ENCODE measurements at places on chromosomes 3 and 15. TPM values are rescaled to one million over a fixed set of nuclear protein-coding genes. Genes with fewer than 3 reads are reported as not detected.

The C3orf85 gene
- not detected for total RNA-seq

The EPHA6 gene
- total RNA-seq = 0.30 TPM

The ATXN7 gene
- total RNA-seq = 42.9 TPM

The PDZRN3 gene
- 57.7 TPM for total RNA-seq

The CTXN2 gene
- total RNA-seq = not detected

The FBLN2 gene
- 188 TPM for total RNA-seq

The CCDC13 gene
- total RNA-seq = 1.7 TPM

The DTX3L gene
- 23.2 TPM for total RNA-seq

The MTHFS gene
- total RNA-seq = 16.9 TPM

The CISH gene
- total RNA-seq = 15.5 TPM

The ZNF80 gene
- not detected for total RNA-seq

The DGKG gene
- total RNA-seq = 2.4 TPM

- DNase-seq = no peak
Measured at GRCh38 chr3:65588884-65589283, 449.8 kb downstream of the MAGI1 start.

- DNase-seq = no peak
Measured at GRCh38 chr3:15636028-15636709, 34.6 kb downstream of the BTD start.

DNA sequence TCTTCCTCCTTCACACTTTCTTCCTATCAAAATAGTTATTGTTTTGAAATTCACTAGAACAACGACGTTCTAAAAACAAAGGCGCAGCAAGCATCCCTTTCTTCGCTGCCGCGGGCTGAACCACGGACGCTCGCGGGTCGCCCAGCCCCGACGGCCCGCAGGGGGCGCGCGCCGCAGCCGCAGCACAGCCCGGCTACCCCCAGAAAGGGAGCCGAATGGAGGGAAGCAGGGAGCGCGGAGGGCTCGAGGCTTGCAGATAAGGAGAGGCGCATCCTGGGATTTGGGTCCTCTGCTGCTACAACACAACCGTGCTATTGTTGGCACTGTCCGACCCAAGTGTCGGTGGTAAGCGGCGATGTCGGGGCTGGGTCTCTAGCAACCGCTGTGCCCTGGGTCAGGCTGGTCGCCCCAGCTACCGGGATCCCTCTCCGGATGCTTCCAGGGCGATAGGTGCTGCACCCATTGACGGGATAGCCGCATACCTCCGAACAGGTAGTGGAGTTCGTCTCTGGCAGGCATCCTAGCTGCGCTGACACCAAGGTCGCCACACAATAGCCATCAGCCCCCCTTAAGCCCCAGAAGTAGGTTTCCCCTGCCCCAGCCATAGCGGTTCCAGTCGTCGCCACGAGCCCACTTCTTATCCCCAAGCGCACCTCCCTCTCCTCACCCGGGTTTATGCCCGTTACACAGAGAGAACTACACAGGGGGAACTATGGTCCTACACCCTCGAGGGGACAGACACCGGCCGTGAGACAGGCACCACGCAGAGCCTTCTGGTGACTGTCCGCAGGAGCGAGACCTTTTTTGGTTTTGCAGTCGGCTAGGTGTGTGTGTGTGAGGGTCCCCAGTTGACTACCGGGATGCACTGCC lies 6.0 kb downstream of the ONECUT1 start:
- DNase-seq = no peak

DNA sequence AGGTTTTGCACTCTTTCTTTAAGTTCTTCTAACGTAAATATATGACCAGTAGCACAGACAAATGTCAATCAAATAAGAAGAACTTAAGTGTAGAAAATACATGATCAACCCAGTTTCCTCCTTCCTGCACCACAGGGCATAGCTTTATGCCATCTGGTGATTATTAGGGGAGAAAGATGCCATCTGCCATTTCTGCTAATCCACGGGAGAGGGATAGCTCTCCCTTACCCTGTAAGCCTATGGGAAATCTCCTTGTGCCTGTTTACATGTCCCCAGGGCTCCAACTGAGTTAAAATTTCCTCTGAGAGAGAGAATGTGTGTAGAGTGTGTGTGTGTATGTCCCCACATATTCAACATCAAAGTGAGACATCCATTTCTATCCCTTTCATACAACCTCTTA lies 135.9 kb downstream of the RSL24D1 start:
- no peak for DNase-seq

DNA sequence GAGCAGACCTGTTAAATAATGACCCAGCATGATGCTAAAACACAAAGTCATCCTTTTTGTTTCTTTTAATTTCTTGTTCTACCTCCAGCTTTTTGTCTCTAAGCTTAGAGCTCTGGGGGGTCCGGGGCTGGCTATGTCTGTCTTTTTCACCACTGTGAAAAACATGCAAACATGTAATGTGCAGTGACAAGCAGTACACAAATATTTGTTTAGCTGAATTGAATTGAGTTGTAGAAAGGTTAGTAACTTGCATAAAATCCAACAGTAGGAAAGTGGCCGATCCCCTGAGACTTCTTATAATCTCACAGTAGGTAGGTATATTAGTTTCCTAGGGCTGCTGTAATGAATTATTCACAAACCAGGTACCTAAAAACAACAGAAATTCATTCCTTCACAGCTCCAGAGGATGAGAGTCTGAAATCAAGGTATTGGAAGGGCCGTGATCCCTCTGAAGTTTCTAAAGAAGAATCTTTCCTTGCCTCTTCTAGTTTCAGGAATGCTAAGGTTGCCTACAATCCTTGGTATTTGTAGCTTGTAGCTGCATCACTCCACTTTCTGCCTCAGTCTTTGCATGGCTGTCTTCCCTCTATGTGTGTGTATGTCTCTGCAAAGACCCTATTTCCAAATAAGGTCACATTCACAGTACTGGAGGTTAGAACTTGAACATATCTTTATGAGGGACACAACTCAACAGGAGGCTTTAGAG lies 32.7 kb downstream of the ARL14 start:
- no peak for DNase-seq

DNA sequence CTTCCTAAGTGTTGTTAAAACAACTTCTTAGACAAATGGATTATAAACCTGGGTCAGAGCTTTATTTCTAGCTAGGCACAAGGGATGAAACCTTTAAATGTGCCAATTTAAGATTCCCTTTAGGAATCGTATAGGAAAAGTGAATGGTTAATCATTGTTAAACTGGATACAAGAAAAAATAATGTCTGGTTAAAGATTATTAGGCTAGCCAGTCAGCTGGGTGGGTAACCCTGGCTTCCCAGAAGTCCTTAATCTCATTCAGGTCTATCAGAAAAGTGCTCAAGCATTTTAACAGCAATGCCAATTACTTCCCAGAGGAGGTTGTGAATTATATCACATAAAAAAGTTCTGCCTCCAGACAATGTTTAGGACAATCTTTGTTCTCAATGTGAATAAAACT lies 37.6 kb downstream of the NANOGP8 start:
- no peak for DNase-seq

DNA sequence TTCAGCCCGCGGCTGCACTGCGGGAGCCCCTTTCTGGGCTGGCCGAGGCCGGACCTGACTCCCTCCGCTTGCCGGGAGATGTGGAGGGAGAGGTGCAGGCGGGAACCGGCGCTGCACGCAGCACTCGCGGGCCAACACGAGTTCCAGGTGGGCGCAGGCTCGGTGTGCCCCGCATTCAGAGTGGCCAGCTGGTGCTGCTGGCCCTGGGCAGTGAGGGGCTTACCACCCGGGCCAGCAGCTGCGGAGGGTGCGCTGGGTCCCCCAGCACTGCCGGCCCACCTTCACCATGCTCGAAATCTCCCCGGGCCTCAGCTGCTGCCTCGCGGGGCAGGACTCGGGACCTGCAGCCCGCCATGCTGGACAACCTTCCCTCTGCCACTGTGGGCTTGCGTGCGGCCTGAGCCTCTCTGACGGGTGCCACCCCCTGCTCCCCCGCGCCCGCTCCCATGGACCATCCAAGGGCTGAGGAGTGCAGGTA lies 733.5 kb upstream of the CCDC54 start:
- no peak for DNase-seq

DNA sequence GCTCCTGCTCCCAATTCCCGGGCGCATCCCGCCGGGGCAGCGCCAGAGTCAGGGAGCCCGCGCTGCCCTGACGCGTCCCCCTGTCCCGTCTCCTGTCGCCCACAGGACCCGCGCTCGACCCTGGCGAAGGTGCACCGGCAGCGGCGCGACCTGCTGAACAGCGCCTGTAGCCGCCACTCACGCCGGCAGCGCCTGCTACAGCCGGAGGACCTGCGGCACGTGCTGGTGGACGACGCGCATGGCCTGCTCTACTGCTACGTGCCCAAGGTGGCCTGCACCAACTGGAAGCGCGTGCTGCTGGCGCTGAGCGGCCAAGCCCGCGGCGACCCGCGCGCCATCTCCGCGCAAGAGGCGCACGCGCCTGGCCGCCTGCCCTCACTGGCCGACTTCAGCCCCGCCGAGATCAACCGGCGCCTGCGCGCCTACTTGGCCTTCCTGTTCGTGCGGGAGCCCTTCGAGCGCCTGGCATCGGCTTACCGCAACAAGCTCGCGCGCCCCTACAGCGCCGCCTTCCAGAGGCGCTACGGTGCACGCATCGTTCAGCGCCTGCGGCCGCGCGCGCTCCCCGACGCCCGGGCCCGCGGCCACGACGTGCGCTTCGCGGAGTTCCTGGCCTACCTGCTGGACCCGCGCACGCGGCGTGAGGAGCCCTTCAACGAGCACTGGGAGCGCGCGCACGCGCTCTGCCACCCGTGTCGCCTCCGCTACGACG lies 16.9 kb downstream of the C3orf22 start:
- DNase-seq = no peak

- DNase-seq = no peak
Measured at GRCh38 chr3:136753326-136753939, 1.3 kb upstream of the STAG1 start.

DNA sequence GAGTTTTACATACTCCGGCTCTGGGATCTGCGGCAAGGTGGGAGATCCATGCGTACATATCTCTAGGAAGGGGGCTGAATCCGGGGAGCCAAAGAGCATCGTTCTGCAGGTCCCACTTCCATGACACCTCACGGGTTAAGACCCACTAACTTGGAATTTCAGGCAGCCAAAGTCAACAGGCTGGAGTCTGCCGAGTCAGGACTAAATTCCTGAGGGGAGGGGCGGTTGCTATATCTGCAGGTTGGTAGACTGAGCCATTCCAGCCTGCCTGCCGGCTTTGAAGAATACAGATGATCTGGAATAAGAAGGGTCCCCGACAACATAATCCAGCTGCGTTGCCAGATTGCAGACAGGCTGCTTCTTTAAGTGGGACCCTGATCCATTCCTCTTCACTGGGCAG lies 65.4 kb upstream of the PEX5L start:
- DNase-seq = no peak

GRCh38 chr3:161413127-161413854 lies 42.0 kb upstream of the SPTSSB start:
- no peak for DNase-seq

GRCh38 chr3:111215481-111215880 lies 143.9 kb downstream of the NECTIN3 start:
- no peak for DNase-seq

GRCh38 chr15:27336676-27337075 lies 365.7 kb downstream of the GABRG3 start:
- no peak for DNase-seq

DNA sequence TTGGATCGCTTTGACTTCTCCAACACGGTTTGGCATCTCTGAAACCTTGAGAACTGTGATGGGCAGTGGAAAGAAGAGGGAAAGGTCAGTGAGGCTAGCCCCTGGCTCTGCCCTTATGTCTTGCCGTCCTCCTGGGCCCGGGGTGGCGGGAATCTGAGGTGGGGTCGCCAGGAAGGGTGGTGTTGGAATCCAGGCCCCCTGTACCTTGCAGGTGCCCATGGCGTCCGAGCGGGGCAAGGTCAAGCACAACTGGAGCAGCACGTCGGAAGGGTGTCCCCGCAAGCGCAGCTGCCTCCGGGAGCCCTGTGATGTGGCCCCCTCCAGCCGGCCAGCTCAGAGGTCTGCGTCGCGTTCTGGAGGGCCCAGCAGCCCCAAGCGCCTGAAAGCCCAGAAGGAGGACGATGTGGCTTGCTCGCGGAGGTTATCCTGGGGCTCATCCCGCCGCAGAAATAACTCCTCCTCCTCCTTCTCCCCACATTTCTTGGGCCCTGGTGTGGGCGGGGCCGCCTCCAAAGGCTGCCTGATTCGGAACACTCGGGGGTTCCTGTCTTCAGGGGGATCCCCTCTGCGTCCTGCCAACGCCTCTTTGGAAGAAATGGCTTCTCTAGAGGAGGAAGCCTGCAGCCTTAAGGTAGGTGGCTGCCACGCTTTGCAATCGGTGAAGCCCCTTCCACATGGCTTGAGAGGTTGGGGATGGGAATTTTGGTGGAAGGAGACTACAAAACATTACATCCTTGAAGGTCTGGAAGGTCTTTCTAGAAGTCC lies 907 bp downstream of the TATDN2 start:
- no peak for DNase-seq

DNA sequence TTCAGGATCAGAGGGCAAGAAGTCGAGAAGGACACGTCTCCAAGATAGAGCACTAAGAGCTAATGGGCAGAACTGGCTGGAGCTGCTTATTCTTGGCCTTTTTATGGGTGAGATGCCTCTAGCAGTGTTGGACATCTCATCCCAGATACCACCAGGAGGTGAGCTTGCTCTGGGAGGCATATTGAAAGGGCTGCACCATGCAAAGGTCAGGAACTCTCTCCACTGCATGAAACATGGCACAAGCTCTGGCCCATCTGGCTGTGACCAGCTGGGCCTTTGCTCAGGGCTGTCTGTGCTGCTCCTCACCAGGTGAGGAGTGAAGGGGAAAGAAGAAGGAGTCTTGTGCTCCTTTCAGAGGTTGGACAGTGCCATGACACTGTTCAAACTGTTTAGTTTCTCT lies 188.7 kb downstream of the THSD4 start:
- no peak for DNase-seq

- no peak for DNase-seq
Measured at GRCh38 chr3:129429602-129430001, 1.2 kb upstream of the EFCAB12 start.

GRCh38 chr15:99857836-99858235 lies 124.6 kb upstream of the LYSMD4 start:
- no peak for DNase-seq

- DNase-seq = no peak
Measured at GRCh38 chr15:38041576-38041975, 107.1 kb downstream of the TMCO5A start.

DNA sequence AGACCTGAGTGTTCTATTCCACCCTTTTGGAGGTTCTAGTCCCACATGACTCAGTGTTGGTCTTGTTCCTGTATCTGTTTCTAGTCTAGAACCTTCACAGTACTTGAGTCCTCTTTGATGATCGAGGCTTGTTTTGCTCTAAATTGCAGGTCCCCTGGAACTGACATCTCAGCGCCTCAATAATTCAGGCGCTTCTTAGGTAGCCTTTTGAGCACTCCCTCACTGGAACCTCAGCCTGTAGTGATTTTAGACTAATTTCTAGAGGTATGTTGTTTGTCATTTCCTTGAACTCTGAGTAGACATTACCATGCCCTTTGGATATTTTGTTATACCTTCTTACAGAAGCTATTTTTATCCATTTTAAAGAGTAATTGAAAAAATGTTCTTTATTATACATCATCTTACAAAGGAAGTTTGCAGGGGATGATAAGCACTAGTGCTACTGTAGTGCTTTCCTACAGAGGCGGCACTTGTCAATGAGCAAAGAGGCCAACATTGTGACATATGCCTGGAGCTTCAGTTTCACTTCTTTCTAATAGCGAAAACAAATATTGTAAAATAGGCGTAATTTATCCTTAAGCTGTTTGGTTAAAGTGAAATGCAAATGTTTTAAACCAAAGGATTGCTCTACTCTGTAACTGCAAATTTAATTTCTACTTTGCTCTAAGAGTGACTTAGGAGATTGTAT lies 75.7 kb downstream of the EFL1 start:
- DNase-seq = no peak

GRCh38 chr3:81459733-81460132 lies 301.7 kb downstream of the GBE1 start:
- DNase-seq = no peak

All from tibial nerve (tissue), 4 donors.